ENCODE measurements at places on chromosomes 3 and 15.

GRCh38 chr3:48398701-48399386 is 26.8 kb downstream of the FBXW12 start:
- no peak for DNase-seq

GRCh38 chr3:124034016-124034843 is 42.3 kb upstream of the ROPN1 start:
- DNase-seq: no peak

GRCh38 chr3:47398228-47398627 is 17.4 kb downstream of the PTPN23 start:
- no peak for DNase-seq

DNA sequence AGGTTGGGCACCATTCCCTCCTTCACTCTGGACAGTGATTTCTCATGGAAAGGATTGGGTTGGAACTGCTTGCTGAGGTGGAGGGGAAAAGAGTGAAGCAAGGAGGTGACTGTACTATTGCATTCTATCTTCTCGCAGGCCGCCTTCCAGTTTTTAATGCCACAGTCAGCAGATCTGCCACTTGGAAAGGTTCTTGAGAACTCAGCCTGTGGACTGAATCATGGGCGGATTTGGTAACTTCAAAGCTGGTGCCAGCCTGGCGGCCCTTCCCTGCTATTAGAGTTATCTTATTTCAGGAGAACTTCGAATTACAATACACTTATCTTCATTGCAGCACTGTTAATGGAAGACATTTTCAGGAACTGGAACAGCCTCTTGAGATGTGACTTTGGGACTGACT is 23.1 kb upstream of the SLC28A2 start:
- DNase-seq: no peak

DNA sequence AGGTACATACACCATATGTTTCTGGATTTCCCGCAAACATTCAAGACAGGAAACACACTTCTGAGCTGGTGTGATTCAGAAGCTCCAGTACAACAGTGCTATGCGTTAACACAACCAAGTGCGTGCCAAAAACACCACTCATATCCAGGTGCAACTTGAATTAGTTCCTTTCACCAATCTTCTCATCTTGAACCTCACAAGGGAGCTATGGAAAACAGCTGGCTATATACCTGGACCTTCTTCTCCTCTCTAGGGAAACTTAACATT is 31.3 kb downstream of the SUSD5 start:
- DNase-seq: no peak

- DNase-seq: peak; percentile 89
These were observed 93.9 kb downstream of the PCCB start for GRCh38 chr3:136343873-136344555.

- DNase-seq: no peak
These were observed 69.9 kb upstream of the NDUFB4 start for GRCh38 chr3:120526011-120526870.

DNA sequence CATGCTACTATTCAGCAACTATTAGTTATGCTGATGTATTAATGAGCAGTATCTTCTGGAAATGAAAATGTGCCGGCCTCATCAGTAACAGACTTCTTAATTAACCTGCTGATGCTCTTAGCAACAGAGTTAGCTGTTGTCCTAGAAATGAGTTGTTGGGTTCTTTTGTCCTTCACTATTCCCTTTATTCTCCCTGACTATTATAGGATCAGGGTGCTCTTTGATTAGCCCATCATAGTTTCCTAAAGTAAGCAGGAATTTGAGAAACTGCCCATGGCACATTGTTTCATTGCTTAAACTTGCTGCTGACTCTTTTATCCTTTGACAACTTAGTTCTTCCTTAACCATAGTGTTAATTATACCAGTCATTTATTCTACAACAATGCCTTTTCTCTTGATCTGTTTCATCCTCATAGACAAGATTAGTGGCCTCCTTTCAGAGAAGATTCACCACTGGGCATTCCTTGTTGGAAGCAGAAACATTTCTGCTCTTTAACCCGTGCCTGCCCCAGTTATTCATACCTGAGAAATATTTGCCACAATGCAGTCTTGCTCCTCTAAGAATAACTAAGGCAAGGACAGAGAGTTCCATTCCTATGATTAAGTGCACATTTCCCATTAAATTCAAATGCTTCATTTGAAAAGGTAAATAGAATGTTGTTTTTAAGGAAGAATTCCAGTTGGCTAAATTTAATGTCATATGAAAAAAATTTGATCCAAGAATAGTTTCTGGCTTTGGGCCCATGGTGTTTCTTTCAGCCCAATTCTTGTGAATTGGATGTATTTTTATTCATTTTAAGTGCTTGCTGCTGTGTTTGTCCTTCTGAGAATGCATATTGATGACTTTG is 573.3 kb upstream of the TBL1XR1 start:
- no peak for DNase-seq

All from GM04503 (cell line).